ENCODE measurements at places on chromosomes 12 and 14.

GRCh38 chr12:51820526-51821439 lies 27.7 kb downstream of the FIGNL2 start:
- DNase-seq = peak; percentile 83

- DNase-seq = no peak
These were observed 41.9 kb upstream of the ABCC9 start for GRCh38 chr12:21983095-21983494.

DNA sequence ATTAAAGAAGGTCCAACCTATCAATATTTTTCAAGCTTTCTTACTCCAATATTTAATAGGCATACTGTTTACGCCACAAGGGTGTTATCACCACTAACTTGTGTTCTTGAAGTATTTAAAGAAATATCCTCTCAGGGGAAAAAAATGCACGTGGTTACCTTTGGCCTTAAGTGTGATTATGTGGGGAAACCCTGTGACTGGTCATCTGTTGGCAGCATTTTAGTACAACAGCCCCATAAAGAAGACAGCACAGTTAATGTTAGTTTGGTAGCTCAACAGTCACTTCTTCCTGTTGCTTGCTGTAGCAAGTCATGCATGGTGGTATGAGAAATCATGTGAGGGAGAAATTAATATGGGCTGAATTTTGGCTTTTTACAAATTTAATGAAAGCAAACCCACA lies 1021.5 kb upstream of the TMEM132C start:
- no peak for DNase-seq

GRCh38 chr12:2642176-2642892 lies 152.4 kb upstream of the FKBP4 start:
- DNase-seq = peak; percentile 30

DNA sequence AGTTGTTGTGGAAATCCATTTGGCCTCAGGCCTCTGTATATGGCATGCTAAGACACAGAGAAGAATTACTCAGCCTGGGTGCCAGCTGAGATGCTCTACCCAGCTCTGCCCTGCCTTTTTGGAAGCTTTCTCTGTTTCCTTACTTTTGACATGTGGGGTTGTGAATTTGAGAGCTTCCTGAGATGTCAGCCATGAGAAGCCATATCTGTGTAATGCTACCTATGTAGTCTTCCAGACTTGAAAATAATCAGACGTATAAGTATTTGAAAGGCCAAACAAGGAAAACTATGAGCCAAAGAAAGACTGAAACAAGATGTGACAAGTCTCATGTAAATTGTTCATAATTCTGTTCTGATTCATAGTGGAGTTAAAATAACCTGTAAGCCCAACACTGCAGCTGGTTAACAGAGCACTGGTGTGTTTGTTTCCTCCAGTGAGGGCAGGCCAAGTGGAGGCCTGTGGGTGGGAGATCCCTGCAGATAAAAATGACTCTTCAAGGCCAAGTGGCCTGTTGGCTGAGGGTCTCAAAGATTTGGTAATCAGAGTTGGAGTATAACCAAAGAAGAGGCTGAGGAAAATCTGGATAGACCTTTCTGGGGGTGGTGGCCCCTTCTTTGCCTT lies 94.0 kb downstream of the TMX1 start:
- DNase-seq = no peak
